ENCODE measurements at places on chromosomes 11 and 22.

DNA sequence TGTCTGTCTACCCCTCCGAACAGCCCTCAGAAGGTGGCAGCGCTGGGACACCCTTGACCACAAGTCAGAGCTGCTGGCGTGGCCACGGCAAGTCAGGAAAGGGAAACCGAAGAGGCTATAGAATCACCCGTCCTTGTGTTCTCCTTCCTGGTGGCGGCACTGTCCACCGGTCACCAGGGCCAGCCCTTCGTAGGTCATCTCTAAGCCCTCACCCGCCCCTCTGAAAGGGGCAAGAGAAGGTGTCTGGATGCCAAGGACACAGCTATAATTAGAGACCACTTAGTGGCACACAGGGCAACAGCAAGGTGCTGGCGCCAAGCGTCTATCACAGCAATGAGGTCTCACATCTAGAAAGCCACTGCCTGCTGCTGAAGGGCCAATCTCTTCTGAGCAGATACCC, 320.9 kb downstream of the SHANK2 start:
- no peak for DNase-seq

DNA sequence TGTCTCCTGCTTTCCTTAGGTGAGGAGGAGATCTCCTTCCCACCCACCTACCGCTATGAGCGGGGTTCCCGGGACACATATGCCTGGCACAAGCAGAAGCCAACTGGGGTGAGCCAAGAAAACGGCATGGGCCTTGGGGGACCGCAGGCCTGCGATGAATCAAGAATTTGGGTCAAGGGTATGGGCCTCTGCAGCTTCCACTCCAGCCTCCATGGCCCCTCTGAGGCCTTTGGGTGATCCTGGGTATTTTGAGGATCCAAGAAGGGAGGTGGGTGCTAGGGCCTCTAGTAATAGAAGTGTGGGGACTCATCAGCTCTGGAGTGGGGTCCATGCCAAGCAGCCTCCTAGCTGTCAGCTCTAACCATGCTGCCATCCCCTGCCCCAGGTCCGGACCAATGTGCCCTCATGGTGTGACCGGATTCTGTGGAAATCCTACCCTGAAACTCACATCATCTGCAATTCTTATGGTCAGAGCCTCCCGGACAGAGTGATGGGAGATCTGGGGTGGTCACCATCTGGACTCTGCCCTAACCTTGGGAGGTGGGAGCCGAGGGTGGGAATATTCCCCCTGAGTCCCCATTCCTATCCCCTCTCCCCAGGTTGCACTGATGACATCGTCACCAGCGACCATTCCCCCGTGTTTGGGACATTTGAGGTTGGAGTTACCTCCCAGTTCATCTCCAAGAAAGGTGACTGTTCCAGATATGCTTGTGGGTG, 8.6 kb downstream of the INPPL1 start:
- no peak for DNase-seq

DNA sequence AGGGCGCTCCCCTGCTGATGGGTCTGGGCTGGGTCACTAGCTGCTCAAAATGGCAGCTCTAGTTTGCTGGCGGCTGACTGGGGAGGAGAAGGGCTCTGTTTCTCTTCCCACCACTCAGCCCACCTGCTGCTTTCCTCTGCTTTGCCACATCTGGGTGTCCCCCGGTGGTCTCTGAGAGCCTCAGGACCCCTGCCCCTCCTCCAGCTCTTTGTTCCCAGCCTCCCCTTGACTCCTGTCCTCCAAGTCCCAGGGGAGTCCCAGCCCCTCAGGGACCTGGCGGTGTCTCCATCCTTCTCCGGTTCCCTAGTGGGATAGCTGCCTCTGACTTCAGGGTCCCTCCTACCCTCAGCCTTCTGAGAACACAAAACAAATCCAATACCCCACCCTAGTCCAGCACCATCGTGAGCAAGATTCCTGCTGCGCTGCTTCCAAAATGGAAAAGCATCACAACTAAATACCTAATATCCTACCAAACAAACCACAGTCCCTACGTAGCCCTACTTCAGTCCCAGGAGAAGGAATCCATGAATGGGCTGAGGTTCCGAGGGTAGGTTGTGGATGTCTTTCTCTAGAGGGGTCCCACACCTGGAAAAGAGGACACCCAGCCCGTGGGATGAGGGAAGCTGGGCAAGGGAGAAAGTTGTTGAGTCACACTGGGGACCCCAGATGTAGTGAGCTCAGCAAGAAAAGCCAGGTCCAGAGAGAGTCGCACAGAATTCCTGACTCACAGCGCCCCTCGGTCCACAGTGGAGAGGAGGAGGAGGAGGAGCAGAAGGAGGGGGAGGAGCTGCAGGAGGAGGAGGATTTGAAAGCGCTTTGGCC, 45.0 kb upstream of the NNMT start:
- no peak for DNase-seq

DNA sequence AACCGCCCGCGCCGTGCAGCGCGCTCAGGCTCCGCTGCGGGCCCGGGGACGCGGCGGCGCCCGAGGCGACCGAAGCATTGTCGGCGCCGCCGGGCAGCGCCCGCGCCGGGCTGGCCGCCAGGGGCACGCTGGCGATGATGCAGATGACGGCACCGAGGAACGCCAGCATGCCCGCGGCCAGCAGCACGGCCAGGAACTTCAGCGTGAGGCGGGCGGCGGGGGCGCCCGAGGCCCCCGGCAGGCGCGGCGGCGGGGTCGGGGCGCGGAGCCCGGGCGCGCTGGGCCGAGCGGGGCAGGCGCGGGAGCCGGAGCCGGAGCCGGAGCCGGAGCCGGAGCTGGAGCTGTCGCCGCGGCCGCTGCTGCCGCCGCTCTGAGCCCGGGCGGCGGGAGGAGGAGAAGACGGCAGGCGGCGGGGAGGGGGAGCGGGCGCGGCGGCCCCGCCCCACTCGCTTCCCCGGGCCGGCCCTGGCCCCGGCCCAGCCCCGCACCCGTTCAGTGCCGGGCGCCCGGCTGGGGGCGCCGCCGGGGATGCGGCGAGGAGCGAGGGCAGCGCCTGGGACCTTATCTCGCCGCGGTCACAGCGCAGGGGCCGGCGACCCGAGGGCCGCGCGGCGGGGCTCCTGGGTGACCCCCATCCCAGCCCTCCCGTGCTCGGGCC, at the start of gene NPTXR:
TSS of gene NPTXR (minus strand) at position 372 of the 658 bp plus-strand sequence.
- peak; percentile 50 for DNase-seq

- DNase-seq = no peak
Observed at GRCh38 chr11:57325735-57326048, 940 bp upstream of the TNKS1BP1 start.

DNA sequence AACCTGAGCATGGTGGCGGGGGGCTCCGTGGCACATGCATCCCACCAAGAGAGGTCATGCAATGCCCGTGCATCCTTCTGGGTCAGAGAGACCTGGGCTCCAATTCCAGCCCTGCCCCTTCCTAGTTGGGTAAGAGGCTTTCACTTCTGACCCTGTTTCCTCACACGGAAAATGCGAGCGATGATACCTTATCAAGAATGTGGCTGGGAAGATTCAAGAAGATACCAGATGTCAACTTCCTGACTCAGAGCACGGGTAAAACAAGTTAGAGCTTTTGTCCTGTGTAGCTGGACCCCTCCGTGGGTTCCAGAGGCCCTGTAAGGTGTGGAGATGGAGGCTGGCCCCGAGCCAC, 8.7 kb upstream of the DGKZ start:
- DNase-seq = no peak

DNA sequence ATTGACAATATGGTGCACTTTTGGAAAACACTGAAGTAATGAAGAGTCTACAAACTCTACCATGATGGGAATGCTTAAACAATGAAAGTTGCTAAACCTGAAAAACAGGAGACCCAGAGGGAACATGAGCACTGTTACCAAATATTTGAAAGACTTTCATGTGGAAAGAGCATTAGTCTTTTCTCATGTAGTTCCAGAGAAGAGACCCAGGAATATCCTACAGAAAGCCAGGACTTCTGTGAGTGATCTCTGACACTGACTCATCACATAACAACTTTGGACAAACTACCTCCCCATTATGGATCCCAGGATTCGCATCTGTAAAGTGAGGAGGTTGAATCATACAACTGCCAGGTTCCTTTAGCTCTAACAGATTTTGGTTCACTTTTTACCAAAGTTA, 62.2 kb downstream of the FAM181B start:
- no peak for DNase-seq

GRCh38 chr11:9758637-9759518, 95.0 kb downstream of the SWAP70 start:
- peak; percentile 88 for DNase-seq

DNA sequence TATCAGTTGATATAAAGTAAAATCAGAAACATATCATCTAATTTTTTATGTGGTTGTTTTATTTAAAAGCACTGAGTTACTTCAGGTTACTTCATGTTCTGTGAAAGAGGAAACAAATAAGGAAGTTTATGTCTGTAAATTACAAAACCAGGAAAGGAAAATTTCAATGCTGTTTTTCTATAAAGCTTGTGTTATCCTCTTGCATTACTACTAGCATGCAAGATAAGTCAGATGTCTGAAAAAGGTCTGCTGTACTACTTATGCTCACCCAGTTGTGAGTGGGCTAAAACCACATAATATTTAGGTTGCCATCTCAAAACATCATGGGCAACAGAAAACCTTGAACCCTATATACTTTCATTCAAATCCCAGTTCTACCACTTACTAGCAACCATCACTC, 121.5 kb downstream of the ATG16L2 start:
- DNase-seq = no peak

- DNase-seq = no peak
Observed at GRCh38 chr11:90250970-90251369, 28.1 kb upstream of the CHORDC1 start.

- DNase-seq = no peak
Observed at GRCh38 chr22:46827781-46828180, 65.3 kb downstream of the TBC1D22A start.

DNA sequence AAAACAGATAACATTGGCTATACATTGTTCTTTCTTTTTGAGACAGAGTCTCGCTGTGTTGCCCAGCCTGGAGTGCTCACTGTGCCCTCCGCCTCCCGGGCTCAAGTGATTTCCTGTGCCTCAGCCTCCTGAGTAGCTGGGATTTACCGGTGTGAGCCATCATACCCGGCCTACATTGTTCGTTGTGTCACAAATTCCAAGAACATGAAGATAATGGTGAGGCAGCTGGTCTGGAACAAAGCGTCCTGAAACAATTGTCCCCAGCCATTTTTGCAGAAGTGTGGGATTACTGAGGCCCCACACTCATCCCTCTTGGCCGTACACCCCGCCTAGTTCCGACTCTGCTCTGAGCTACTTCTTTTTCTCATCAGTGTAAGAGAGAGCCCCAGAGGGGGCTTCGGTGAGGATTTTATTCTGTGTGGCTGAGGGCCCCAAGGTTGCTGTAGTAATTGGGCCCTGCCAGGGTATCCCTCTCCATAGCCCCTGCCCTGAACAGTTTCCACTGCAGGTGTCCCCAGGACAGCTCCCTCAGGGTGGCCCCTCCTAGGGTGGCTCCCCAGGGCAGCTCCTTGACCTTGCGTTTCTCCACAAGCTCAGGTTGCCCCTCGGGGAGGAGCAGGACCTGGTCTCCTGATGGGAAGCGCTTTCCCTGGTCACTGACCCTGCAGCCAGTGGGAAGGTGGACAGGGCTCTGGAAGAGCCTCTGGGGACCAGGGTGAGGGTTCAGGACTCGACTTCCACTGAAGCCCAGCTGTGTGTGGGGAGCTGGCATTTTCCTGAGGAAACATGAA, 13.1 kb upstream of the ARSA start:
- no peak for DNase-seq

DNA sequence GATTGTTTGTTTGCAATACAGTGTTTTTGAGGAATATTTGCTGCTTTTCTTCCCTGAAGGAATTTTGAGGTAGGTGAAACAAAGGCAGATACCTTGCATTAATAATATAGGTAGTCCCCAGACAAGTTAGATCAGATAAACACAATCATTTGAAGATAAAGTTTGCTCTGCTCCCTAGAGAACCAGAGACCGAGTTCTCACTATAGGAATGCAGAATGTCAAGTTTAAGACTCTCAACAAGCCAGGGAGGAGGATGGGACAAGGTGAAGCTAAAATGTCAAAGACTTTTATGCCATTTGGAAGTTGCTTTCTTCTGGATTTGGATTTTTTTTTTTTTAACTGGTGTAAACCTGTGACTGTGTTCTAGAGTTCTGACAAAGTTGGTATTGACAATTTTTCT, 364.7 kb downstream of the TTC28 start:
- no peak for DNase-seq
